ENCODE measurements at places on chromosomes 4 and X.

GRCh38 chrX:39893417-39894338, 204.1 kb downstream of the BCOR start:
- DNase-seq: no peak

GRCh38 chrX:12423346-12423745, 285.1 kb downstream of the FRMPD4 start:
- no peak for DNase-seq

DNA sequence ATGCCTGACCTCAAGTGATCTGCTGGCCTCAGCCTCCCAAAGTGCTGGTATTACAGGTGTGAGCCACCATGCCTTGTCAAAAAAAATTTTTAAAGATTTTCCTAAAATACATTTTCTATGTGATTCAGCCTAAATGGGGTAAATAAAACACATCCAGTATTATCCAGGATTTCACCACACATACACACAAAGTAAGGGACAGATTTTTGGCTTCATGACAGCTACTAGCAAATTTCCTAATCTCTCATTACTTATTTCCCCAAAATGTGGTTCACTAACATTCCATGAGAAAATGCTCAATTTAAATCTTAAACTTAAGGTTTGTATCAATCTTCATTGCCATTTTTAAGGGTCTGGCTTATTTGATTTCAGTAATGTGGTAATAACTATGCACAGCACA, 348.5 kb upstream of the INTU start:
- DNase-seq: no peak

GRCh38 chr4:6925357-6925836, 15.8 kb downstream of the TBC1D14 start:
- no peak for DNase-seq

DNA sequence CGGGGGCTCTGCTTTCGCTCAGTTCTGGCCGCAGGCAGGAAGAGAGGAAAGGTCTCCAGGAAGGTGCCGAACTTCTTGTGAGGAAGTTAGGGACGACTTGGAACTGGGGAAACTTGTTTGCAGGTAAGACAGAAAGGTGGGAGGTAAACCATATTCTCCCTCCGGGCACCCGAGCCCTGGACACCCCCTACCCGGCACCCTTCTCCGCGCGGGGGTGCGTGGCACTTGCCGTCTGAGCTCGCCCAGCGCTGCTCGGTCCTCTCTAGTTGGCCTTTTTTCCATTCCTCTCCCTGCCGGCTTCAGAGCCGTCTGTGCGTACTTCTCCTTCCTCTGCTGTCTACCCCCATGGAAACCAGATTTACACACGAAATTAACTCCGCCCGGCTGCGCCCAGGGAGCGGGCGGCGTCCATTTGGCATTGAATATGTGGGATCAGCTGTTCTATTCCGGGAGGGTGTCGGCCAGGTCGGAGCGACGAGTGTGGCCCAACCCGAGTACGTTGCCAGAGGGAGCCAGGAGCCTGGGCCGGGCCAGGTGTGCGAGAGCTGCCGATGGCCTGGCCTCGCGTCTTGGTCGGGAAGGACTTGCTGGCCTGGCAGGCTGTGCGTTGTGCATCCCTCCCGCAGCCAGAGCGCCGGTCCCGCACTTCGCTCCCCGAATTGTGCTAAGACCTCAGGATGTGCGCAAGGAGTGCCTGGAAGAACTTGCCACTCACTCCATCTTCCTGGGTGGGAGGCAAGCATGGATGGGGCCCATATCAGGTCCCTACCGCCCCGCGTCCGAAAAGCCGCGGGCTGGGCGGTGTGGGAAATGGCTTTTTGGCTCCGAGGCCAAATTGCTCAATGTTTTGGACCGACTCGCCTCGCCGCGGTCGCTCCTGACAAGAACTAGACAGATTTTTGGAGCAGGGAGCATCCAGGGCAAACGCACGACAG, 1.7 kb downstream of the PDGFRA start:
- DNase-seq: no peak

Measured in substantia nigra (tissue), 51 donors.